ENCODE measurements at places on chromosomes 16 and 17.

DNA sequence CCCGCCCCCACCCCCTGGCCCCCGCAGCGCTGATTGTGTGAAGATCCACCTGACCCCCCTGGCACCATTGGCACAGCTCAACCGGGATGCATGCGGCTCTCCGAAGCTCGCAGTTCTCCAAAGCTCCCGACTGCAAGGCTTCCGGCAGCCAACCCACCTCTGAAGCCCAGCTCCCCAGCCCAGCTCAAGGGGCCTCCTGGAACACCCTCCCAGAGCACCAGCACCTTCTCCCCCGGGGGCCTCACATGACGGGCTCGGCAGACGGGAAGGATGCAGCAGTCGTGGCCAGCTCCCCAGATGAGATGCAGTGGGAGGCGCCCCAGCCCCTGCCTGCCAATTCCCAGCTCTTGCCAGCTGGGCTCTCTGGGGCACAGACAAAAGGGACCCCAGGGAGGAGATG, 215.3 kb downstream of the ZNF423 start:
- no peak for DNase-seq

DNA sequence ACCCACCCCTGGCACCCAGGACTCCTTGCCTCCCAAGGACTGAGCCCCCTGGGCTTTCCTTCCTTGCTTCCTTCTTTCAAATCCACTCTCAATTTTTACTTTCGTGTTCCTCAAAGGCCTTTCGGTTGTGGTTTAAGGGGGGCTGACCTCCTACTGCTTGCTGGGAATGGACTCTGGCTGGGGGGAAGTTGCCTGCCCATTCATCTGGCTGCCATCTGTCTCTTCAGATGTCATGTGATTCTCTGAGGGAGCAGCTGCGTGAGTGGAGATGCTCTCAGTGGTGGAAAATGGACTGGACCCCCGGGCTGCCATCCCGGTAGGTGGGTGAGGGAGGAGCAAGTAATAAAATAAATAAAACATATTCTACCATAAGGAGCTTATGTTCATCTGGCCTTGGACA, 93.8 kb upstream of the RPRML start:
- DNase-seq: no peak

- no peak for DNase-seq
Measured at GRCh38 chr16:29315046-29315445, 91.5 kb downstream of the NPIPB11 start.

GRCh38 chr17:5138616-5139457, 23.0 kb downstream of the USP6 start:
- no peak for DNase-seq

DNA sequence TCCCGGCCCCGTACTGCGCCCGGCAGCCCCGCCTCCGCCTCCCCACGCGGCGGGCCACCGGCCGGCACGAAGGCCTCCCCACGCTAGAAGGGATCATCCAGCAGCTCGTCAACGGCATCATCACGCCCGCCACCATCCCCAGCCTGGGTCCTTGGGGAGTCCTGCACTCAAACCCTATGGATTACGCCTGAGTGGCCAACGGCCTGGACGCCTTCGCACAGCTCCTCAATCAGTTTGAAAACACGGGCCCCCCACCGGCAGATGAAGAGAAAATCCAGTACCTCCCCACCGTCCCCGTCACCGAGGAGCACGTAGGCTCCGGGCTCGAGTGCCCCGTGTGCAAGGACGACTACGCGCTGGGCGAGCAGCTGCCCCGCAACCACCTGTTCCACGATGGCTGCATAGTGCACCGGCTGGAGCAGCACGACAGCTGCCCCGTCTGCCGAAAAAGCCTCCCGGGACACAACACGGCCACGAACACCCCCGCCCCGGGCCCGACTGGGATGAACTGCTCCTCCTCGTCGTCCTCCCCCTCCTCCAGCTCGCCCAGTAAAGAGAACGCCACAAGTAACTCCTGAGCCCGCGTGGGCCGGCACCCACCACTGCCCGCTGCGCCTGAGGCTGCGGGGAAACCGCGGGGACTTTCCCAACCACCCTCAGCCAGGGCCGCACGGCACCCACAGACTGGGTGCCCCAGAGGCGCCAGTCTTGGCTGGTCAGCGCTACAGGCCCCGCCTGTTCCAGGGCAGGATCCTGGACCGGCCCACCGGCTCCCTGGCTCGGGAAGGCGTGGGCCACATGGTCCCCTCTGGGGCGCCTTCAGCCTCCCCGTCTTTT, 39.0 kb upstream of the AKAP1 start:
- no peak for DNase-seq

- DNase-seq: no peak
Measured at GRCh38 chr16:15552507-15552906, 90.4 kb downstream of the MARF1 start.

GRCh38 chr17:42112552-42113176, at the start of gene DHX58:
TSS of gene DHX58 (minus strand) at chr17:42112714. CDS start at chr17:42111892, 822 bp downstream.
- DNase-seq: no peak

GRCh38 chr16:83343935-83344366, 463.8 kb upstream of the HSBP1 start:
- DNase-seq: no peak

GRCh38 chr16:68300734-68301459, 9.8 kb downstream of the SLC7A6OS start:
- no peak for DNase-seq

- no peak for DNase-seq
Measured at GRCh38 chr17:9487406-9487805, 88.2 kb downstream of the STX8 start.

GRCh38 chr17:63178530-63178929, 212.5 kb downstream of the TANC2 start:
- no peak for DNase-seq

DNA sequence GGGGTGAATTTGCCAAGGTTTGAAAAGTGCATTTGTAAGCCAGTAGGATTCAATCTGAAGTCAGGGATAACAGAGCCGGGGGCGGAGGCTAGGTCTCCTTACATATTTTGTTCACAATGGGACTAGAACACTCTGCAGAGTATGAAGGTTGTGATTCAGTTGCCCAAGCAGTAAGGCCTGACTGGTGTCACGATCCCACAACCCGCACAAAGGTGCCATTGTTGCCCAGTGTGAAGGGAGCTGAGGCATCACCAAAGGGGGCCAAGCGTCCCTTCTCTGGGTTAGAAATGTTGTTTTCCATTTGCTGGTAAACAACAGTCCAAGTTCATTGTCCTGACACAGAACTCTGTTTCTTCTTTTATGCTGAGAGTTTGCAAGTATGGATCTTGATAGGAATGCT, 471.8 kb downstream of the MAF start:
- no peak for DNase-seq

GRCh38 chr17:78970834-78971755, 8.6 kb downstream of the LGALS3BP start:
- DNase-seq: peak; percentile 47

- no peak for DNase-seq
Measured at GRCh38 chr16:180101-180675, at the start of gene HBQ1. TSS of gene HBQ1 (plus strand) at chr16:180459. CDS start at chr16:180487, 28 bp downstream.

- no peak for DNase-seq
Measured at GRCh38 chr16:30418350-30419181, 11.2 kb downstream of the ZNF771 start.

GRCh38 chr16:918068-918467, 52.7 kb downstream of the LMF1 start:
- DNase-seq: peak; percentile 21

- DNase-seq: no peak
Measured at GRCh38 chr17:40598301-40598618, 33.0 kb upstream of the CCR7 start.

DNA sequence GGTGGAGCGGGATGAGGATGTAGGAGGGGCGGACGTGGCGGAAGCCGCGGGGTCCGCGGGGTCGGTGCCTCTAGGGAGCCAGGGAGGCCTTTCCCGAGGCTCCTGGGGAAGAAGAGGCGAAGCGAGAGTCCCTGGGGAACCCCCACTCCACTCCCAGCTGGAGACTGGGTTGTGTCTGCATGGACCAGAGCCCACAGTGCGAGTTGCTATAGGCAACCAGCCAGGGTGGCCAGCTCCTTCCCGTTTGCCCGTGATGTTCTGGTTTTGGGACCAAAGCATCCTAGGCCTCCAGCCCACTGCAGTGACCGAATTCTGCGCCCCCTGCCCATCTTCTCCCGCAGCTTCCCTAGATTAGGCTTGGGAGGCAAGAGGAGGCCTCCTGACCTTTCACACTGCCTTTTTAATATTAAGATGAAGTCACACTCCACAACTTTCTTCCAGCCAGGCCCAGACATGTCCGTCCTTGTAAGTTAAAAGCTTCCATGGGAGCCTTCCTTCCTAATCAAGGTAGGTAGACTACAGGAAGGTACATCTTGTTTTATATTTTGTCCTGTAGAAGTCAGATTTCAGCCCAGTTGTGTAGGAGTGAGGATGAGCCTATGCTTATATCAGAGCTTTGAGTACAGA, 469 bp downstream of the AMZ2 start:
- DNase-seq: no peak

GRCh38 chr17:27657620-27658019, 26.6 kb downstream of the LGALS9 start:
- no peak for DNase-seq

- DNase-seq: no peak
Measured at GRCh38 chr17:10059684-10060211, 138.7 kb downstream of the GAS7 start.

DNA sequence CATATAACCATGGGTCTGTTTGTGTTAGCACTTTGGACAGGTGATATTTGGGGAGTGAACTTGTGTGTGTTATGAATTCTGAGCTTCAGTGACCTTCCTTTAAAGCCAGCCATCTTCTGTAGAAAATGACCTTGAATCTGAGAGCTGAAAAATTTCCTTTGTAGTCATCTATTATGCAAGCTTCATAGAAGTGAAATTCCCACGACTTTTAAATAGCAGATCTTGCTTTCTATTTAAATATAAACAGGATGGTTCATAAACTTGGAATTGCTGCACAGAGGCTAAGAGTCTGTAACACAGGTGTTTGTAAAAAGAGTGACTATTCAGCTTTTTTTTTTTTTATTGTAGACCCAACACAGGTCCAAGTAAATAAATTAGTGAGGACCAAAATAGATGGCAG, 85.5 kb downstream of the MARCHF10 start:
- DNase-seq: no peak

DNA sequence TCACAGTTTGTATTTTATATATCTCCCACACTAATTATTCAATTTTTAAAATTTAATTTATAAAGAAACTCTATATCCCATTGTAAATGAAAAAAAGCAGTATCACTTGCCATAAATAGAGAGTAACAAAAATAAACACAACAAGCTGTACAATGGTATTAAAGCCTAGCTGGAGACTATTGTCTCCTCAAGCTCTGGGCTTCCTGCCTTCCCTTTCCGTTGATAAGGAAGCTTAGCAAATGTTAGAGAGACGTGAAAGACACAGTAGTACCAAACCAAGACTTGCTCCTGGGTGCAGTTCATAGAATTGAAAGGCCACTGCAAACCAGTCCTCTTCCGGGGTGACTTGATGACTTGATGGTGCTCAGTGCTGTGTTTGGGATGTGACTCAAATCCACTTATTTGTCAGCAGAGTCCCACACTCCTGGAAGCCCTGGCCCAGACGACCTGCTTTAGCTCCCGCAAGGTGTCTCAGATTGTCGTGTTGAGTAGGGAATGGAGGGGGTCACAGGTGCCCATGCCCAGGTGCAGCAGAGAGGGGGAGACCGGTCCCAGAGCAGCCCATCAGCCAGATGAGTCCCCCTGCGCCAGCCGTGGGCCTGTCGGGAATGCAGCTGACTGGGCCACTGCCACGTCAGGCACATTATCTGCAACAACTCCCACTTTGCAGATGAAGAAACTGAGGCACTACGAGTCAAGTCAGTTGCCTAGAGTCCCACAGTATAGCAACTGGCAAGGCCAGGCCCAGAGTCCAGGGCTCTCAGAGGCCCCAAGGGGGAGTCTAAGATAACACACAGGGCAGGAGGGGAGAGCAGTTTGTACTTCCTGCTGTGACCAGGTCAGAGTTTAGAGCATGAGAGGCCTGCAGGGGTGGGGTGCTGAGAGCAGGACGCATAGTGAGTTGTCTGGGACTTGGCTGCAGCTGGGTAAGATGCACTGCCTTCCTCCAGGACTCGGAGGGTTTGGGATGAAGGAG, 40.5 kb downstream of the PSME3IP1 start:
- DNase-seq: no peak
